ENCODE measurements at places on chromosomes 4 and X. TPM values are rescaled to one million over a fixed set of nuclear protein-coding genes. Genes with fewer than 3 reads are reported as not detected.

Gene CACNA1F
- total RNA-seq = not detected

Gene SPANXB1
- not detected for total RNA-seq

Gene PCDH19
- total RNA-seq = 0.06 TPM

Gene GRID2
- not detected for total RNA-seq

Gene NPY2R
- total RNA-seq = 0.62 TPM

Measured in G401 (cell line).